ENCODE measurements at places on chromosomes 13 and 19.
A peak's percentile ranks its signal among the peaks of the same experiment; 100 is the strongest.

GRCh38 chr19:38685666-38686529 is 38.4 kb downstream of the ACTN4 start:
- DNase-seq: no peak

- DNase-seq: no peak
Measured at GRCh38 chr13:113476811-113477210, 13.7 kb downstream of the DCUN1D2 start.

GRCh38 chr13:68551701-68552522 is 1321.8 kb upstream of the PCDH9 start:
- no peak for DNase-seq

- no peak for DNase-seq
Measured at GRCh38 chr13:77305266-77305665, 21.6 kb downstream of the MYCBP2 start.

DNA sequence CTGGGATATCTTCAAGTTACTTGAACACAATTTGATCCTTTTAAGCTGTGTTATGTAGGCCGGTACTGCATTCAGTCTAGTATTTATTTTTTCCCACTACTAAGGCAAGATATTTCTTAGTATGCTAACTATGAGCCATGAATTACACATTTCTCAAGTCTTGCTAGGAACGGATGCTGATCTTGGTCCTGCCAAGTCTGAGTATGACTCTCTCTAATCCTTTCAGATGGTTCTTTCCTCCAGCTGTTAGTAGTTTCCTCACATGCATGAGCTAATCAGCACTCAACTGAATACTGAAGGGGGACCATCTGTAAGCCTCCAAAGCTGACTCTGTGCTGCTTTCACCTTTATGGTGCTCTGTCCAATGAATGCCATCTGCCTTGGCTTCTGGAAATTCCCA is 460.3 kb downstream of the KCTD12 start:
- DNase-seq: no peak

DNA sequence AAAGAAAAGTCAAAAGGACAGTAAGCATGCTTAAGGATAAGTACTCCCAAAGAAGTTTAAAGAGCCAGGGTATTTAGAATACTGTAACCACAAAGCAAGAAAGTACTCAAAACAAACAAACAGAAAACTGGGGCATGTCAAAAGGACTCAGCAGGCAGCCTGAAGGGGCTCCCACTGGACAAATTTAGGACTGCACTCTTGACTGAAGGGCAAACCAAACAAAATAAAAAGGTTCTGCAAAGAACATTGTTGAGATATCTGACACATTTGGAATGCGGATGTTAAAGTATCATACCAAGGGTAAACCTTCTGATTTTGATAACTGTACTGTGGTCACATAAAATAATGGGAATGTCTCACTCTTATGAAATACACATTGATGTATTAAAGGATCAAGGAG is 157.4 kb downstream of the TNFSF13B start:
- no peak for DNase-seq

DNA sequence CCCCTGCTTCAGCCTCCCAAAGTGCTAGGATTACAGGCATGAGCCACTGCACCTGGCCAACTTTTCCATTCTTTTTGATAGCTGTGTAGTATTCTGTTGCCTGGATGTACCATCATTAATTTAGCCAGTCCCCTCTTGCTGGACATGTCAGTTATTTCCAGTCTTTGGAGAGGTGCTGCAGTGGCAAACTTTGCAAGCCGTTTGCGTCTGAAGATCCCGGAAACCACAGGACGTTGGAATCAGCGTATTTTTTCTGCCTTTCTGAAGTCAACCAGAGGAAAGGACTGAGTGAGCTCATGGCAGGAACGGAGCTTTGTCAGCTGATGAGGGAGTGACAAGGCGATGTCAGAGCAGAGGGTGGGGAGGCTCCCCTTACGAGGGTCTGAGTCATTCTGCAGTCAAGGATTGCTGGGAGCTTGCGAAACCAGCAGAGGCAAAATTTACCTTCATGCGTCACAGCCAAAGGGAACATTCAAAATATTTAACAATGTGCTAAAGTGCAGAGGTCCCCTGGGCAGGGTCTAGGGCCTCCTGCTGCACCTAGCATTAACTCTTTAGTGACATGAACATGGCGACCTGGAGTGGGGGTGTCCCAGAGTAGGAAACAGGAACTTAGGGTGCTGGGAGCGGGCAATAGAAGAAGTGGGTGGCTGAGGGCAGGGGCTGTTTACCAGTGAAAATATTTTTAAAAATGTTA is 5.6 kb downstream of the C5AR1 start:
- DNase-seq: no peak

- DNase-seq: no peak
Measured at GRCh38 chr13:43343645-43344044, 320.3 kb downstream of the DNAJC15 start.

GRCh38 chr19:35883882-35884281 is 15.5 kb downstream of the APLP1 start:
- no peak for DNase-seq

DNA sequence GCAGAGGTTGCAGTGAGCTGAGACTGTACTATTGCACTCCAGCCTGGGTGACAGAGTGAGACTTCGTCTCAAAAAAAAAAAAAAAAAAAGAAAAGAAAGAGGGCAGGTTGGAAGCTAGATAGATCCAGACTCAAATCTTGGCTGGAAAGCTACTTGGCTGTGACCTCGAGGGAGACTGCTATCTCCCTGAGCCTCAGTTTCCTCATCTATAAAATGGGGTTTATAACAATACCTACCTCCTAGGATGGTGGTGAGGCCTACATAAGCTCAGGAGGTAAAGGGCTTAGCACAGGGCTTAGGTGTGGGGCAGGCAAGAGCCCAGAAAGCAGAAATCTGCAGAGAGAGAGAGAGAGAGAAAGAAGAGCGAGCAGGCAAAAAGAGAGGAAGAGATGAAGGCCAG is 24.2 kb upstream of the DACT3 start:
- no peak for DNase-seq

DNA sequence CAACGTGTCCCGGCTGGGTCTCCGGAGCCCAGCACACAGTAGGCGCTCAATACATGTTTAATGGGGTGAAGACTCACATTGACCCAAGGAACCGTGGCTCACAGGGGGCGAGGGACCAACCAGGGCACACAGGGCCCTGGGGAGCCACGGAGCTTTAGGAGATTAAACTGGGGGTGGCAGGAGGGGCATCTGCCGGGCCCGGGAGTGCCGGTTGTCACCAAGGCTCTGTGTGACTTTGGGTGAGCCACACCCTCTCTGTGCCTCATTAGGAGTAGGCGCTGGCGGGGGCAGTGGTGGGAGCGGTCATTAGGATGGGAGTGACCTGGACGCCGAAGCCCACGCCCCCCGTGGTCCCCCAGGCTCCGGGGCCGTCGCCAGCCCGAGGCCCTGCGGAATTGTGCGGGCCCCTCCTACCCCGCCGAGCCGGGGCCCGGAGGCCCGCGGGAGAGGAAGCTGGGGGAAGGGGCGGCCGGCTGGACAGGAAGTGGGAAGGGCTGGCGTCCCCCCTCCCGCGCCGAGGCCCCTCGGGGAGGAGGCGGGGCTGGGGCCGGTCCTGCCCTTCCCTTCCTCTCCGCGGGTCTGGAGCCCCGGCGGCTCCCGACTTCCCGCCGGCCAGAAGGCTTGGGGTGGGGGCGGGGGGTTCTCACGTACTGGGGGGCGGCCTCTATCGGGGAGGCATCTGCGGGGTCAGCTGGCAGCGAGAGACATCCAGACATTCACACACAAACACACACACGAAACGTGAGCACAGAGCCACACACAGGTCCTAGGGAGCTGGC is 1.8 kb upstream of the SSBP4 start:
- peak; percentile 61 for DNase-seq

- DNase-seq: no peak
Measured at GRCh38 chr19:45616704-45617017, 14.6 kb upstream of the GPR4 start.

- peak; percentile 40 for DNase-seq
Measured at GRCh38 chr19:4633140-4633967, 6.0 kb upstream of the TNFAIP8L1 start.

DNA sequence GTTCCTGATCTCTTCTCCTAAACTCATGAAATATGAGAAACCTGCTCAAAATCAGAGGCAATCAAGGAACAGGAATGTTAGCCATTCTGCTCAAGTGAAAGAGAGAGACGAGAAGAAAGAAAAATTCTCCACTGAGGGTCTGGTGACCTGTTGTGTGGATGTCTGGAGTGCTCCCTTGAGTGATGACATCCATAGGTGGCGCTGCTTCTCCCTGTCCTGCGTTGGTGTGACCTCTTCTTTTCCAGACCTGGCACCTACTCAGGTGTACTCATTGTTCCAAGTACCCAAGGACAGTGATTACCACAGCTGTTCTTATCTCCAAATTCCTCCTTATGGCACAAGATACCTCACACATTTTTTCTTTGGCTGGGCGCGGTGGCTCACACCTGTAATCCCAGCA is 4.0 kb downstream of the ZNF223 start:
- DNase-seq: no peak

- DNase-seq: no peak
Measured at GRCh38 chr13:39405596-39406205, 197.3 kb downstream of the LHFPL6 start.

- no peak for DNase-seq
Measured at GRCh38 chr13:67437244-67437643, 207.1 kb upstream of the PCDH9 start.

- no peak for DNase-seq
Measured at GRCh38 chr13:96492766-96493165, 402.9 kb downstream of the HS6ST3 start.

- DNase-seq: no peak
Measured at GRCh38 chr19:28577233-28577632, 635.7 kb downstream of the UQCRFS1 start.

DNA sequence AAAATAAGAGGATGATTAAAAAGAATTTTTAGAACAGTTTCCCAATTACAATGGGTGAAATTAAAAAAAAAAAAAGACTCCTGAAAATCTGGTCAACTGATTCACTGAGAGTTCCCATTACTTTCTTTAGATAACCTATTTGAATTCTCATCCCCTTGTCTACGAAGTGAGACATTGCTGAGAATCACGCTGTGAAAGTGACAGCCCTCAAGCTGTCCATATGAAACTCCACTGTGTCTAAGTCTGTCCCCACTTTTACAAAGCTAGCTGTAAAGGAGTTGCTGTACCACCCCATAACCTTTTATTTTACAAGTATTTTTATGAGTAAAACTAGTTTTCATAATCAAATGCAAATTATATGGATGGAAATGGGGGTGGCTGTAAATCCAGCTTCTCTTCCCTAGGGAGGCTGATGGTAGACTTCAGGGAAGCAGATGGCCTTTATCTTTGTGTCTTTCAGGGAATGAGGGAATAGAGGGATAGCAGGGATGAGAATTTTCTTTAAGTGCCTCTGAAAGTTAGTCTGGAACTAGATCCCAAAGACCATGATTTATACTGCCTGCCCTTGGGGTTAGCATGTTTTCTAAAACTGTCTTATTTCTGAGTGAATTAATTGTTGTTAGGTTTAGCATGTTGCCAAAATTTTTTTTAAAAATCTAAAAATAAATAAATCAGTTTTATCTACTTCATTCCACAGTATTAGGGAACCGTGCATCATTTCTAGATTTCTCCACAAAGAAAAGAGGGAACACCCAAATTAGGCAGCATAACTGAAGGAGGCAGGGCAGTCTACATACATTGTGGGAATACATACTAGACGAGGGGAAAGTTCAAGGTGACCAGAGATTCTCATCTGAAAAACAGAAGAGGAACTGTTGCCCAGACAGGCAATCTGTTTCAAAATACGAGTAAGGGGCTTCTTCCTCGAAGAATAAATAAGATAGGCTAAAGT is 1219.1 kb downstream of the UQCRFS1 start:
- no peak for DNase-seq

- DNase-seq: peak; percentile 30
Measured at GRCh38 chr19:19817357-19817756, 4.2 kb downstream of the ZNF506 start.

DNA sequence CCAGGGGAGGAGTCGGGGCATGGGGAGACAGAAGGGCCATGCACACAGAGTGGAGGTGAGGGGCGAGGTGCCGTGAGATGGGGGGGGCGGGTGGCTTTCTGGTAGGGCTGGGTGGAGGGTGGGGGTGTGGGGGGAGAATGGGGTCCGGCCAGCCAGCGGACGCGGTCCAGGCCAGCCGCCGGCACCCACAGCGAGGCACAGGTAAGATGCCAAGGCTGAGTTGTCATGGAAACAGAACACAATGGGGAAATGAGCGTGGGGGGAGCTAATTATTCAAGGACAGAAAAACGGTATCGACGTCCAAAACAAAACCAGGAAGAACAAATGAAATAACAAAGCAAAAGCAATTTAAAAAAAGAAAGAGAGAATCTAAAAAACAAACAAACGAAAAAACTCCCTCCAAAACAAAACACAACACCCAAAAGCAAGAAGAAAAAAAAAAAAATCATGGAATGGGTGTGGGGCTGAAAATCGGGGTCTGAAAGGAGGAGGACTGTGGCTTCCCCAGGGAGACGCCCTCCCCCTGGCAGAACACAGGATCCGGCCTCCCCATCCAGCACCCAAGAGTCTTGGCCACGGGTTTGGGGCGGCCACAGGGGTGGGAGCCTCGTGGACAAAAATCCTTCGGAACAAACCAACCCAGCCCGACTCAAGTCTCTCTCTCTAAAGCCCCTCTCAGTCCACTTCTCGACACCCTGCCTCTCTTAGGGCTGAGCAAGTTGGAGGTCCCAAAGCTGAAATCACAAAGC is 92.5 kb downstream of the PTPRS start:
- DNase-seq: no peak

DNA sequence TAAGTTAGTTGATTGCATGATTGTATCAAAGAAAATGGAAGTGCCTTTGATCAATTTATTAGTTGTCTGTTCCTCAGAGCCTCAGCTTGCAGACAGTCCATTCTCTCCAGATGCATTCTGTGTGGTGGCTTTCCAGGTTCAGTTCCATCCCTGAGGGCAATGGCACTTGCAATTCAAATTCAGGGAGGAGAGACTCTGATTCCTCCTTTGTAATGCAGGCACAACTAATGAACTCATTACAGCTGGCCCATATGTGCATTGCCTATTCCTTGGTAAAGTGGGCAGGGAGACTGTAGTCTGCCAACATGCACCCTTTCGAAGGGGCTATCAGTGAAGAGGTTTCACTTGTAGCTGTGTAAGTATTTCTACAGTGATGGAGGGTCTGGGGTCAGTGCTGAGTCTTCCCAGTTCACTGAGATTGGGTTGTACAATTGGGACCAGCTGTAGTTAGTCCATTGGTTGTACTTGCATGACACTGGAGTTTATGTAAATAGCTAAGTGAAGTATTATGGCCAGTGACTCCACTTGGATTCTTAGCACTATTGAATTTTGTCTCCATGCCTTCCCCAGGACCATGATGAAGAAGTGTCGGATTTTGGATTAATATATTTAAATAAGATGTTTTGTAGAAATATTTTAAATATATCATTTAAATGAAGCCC is 401.7 kb downstream of the GPC6 start:
- DNase-seq: no peak

- DNase-seq: no peak
Measured at GRCh38 chr13:71866335-71867130, 471 bp downstream of the DACH1 start.

GRCh38 chr19:52946322-52947310 is 16.1 kb downstream of the ZNF816 start:
- no peak for DNase-seq
